ENCODE measurements at places on chromosomes 4 and X. TPM values are rescaled to one million over a fixed set of nuclear protein-coding genes. Genes with fewer than 3 reads are reported as not detected.
A peak's percentile ranks its signal among the peaks of the same experiment; 100 is the strongest.

Gene CYSLTR1
- 7.2 TPM for total RNA-seq

Gene COX7B2
- not detected for total RNA-seq

Gene CT45A1
- total RNA-seq = not detected

- peak overlapping the region; percentile 1 for H3K4me3 ChIP-seq
- H3K4me1 ChIP-seq = peaks cover 8% of the 10 kb centered on the region
- no peak for DNase-seq
- H3K27ac ChIP-seq = no peak overlapping the region
- no peaks in the 10 kb centered on the region for H3K27me3 ChIP-seq
- no peaks in the 10 kb centered on the region for H3K36me3 ChIP-seq
Observed at GRCh38 chr4:25310066-25310802, 2.3 kb upstream of the ZCCHC4 start.

Gene ITM2A
- total RNA-seq = 135 TPM

GRCh38 chrX:71540801-71541200 is 7.9 kb downstream of the OGT start:
- no peaks in the 10 kb centered on the region for H3K27me3 ChIP-seq
- H3K4me3 ChIP-seq = peak overlapping the region; percentile 84
- peaks cover 45% of the 10 kb centered on the region for H3K4me1 ChIP-seq
- DNase-seq = no peak
- peaks cover 40% of the 10 kb centered on the region for H3K36me3 ChIP-seq
- H3K27ac ChIP-seq = peak overlapping the region; percentile 55

DNA sequence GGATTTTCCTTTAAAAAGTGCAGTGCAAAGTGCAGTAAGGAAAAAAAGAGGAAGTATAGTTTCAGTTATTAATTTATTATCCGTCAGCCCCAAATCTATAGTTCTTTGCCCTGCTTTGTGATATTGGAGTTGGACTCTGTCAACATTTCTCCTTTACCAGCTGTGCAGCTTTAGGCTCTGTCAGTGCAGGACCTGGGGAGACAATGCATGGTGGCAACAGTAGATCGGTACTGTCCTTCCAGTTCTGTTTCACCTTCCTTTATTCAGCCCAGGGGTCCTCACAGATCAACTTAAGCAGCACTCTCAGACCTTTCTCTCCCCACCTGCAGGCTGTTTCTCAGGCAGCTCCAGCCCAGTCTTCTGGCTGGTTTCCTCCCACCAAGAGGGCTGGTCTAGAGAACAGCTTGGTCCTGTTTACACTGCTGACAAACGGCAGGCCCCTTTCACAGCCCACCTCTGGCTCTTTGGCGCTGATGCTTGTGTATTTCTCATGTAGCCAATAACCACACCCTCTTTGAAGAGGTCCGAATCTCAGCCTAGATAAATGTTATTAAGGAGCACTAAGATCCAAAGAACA is 71.6 kb downstream of the MCUB start:
- H3K36me3 ChIP-seq = peaks cover 4% of the 10 kb centered on the region
- no peak overlapping the region for H3K27ac ChIP-seq

GRCh38 chrX:103253608-103254007 is 1.3 kb downstream of the TCEAL8 start:
- no peaks in the 10 kb centered on the region for H3K27me3 ChIP-seq
- no peaks in the 10 kb centered on the region for H3K36me3 ChIP-seq
- H3K4me1 ChIP-seq = peaks cover 8% of the 10 kb centered on the region
- peak overlapping the region; percentile 87 for H3K4me3 ChIP-seq

Gene MID1
- not detected for total RNA-seq

Gene CDKL5
- 2.9 TPM for total RNA-seq

Gene TMPRSS11D
- not detected for total RNA-seq

DNA sequence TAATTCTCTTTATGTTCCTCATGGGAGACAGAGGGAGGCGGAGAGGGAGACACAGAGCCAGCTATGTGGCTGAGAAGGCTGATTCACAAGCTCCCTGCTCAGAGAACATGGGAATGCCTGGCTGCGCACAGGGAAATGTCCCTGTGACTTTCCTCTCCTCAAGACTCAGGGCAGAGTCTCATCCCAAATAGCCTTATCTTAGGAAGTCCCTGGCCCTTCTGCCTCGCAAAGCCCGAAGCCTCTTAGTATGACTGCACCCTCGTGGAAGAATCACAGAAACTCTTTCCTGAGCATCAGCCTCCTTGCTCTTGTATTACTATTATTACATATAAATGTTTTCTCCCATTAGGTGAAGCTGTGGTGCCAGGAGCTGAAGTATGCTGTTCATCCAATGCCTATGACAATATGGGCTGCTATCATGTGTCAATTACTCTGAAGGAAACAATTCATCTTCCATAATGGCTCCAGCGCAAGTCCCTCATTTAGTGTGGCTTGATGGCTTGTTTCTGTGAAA is 230.5 kb downstream of the MGST2 start:
- H3K4me1 ChIP-seq = no peaks in the 10 kb centered on the region
- no peak overlapping the region for H3K27ac ChIP-seq
- H3K4me3 ChIP-seq = no peak overlapping the region
- H3K27me3 ChIP-seq = peaks cover 2% of the 10 kb centered on the region
- H3K36me3 ChIP-seq = no peaks in the 10 kb centered on the region
- no peak for DNase-seq

GRCh38 chr4:29852537-29852936 is 867.6 kb upstream of the PCDH7 start:
- no peak overlapping the region for H3K4me3 ChIP-seq
- no peaks in the 10 kb centered on the region for H3K36me3 ChIP-seq
- DNase-seq = no peak
- H3K4me1 ChIP-seq = no peaks in the 10 kb centered on the region
- no peak overlapping the region for H3K27ac ChIP-seq

Gene IL2RG
- 504 TPM for total RNA-seq

GRCh38 chr4:84324303-84325245 is 174.5 kb downstream of the NKX6-1 start:
- no peak for DNase-seq
- no peak overlapping the region for H3K4me3 ChIP-seq
- no peak overlapping the region for H3K27ac ChIP-seq
- no peaks in the 10 kb centered on the region for H3K4me1 ChIP-seq
- no peaks in the 10 kb centered on the region for H3K36me3 ChIP-seq

GRCh38 chr4:5368426-5368825 is 317.1 kb downstream of the STK32B start:
- no peaks in the 10 kb centered on the region for H3K4me1 ChIP-seq
- no peaks in the 10 kb centered on the region for H3K27me3 ChIP-seq
- no peak overlapping the region for H3K27ac ChIP-seq

Gene TLR1
- total RNA-seq = 9.8 TPM

- no peak overlapping the region for H3K27ac ChIP-seq
- DNase-seq = no peak
- no peak overlapping the region for H3K4me3 ChIP-seq
- no peaks in the 10 kb centered on the region for H3K4me1 ChIP-seq
Observed at GRCh38 chr4:23946299-23946698, 56.5 kb upstream of the PPARGC1A start.

Gene SLITRK4
- not detected for total RNA-seq

DNA sequence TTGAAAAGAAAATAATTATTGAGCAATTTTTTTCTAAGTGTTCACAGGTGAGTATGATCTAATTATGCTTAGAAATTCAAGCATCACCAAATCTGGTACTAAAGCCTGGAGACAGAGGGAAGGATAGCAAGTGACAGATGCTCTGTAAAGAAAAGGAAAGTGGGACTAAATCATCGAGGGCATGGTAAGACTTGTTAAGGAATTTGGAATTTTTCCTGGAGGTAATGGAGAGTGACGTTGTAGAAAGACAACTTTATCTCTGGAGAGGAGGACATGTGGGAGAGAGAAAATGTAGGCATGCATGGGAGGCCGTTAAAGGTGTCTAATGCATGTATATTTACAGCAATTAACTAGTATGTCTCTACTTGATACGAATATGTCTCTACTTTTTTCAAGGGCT is 333.2 kb upstream of the ATOH1 start:
- DNase-seq = no peak
- no peaks in the 10 kb centered on the region for H3K27me3 ChIP-seq
- H3K27ac ChIP-seq = no peak overlapping the region
- H3K4me3 ChIP-seq = no peak overlapping the region
- no peaks in the 10 kb centered on the region for H3K4me1 ChIP-seq

DNA sequence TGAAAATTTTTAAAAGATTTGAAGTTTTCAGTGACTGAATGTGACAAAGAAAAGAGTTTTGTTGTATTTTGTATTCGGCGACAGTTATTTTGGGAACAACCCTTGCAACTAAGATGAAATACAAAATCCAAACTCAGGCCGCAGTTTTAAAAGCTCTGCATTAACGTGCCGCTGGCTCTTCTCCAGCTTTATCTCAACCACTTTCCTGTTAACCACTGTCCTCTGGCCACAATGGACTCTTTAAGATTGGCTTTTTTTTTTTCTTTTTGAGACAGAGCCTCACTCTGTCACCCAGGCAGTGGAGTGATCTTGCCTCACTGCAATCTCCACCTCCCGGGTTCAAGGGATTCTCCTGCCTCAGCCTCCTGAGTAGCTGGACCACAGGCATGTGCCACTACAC is 22.1 kb upstream of the AMTN start:
- no peak overlapping the region for H3K27ac ChIP-seq

DNA sequence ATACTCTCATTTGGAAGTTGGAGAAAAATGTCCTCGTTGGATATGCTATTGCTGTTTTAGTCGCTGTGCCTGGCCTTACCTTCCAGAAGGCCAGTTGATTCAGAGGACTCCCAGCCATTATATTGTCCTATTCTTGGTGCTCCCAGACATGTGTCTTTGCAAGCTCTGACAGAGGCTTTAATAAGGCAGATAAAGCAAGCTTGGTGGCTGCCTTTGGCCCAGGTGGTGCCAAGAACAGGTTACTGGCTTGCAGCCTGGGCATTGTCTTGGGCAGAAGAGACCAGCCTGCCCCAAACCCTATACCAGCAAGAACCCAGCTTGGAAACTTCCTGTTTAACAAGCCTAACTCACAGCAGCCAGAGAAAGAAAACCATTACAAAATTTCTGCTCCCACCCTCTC is 16.9 kb downstream of the RAI2 start:
- H3K4me3 ChIP-seq = no peak overlapping the region
- no peaks in the 10 kb centered on the region for H3K27me3 ChIP-seq
- no peak overlapping the region for H3K27ac ChIP-seq
- no peaks in the 10 kb centered on the region for H3K36me3 ChIP-seq
- no peak for DNase-seq

Gene ATP8A1
- total RNA-seq = 49.9 TPM

Gene NEXMIF
- total RNA-seq = 0.12 TPM

GRCh38 chrX:13419276-13419675 is 99.4 kb upstream of the ATXN3L start:
- no peaks in the 10 kb centered on the region for H3K27me3 ChIP-seq
- H3K36me3 ChIP-seq = no peaks in the 10 kb centered on the region
- no peak overlapping the region for H3K4me3 ChIP-seq
- H3K4me1 ChIP-seq = no peaks in the 10 kb centered on the region
- no peak for DNase-seq
- no peak overlapping the region for H3K27ac ChIP-seq

DNA sequence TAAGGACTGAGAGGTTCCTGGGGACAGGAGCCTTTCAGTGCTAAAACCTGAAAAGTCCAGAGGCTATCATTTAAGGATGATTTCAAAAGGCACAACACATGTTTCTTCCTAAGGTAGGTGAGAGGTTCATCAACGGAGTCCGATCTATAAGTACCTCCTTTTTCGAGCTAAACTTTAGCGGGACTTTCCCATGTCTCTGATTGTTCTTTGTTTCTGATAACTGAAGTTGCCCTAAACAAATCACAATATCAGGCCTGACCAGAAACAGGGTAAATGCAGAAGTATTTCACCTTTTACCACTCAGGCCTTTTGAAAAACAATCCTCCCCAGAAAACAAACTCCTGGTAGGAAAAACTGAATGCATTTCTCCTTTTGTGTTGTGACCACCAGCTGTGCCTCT is 17.6 kb downstream of the PIR start:
- H3K27ac ChIP-seq = no peak overlapping the region
- no peak overlapping the region for H3K4me3 ChIP-seq
- no peaks in the 10 kb centered on the region for H3K27me3 ChIP-seq
- H3K36me3 ChIP-seq = no peaks in the 10 kb centered on the region

GRCh38 chrX:117607561-117607960 is 509.0 kb downstream of the KLHL13 start:
- DNase-seq = no peak
- H3K36me3 ChIP-seq = no peaks in the 10 kb centered on the region
- no peaks in the 10 kb centered on the region for H3K27me3 ChIP-seq

GRCh38 chr4:85951099-85951498 is 408.8 kb downstream of the MAPK10 start:
- no peaks in the 10 kb centered on the region for H3K27me3 ChIP-seq
- H3K27ac ChIP-seq = no peak overlapping the region
- H3K4me3 ChIP-seq = no peak overlapping the region
- no peak for DNase-seq
- no peaks in the 10 kb centered on the region for H3K36me3 ChIP-seq

DNA sequence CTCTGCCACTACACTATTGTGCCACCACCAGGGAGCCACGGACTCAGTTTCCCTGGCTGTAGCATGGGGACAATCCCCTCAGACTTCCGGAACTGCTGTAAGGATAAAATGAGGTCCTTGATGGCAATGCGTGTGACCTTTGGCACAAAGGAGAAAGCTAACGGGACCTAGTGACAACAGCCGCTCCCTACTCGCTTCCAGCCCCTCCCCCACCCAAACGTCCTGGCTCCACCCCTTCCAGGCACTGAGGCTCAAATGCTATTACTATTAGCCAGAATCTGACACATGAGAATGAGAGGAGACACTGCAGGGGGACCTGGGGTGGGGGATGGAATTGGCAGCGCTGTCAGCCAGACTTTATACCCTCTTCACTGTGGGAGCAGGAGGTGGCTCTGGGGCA is 5.4 kb upstream of the DUSP9 start:
- H3K4me1 ChIP-seq = peaks cover 6% of the 10 kb centered on the region
- H3K36me3 ChIP-seq = no peaks in the 10 kb centered on the region
- no peak for DNase-seq
- no peak overlapping the region for H3K27ac ChIP-seq

Gene NOCT
- 14.6 TPM for total RNA-seq

DNA sequence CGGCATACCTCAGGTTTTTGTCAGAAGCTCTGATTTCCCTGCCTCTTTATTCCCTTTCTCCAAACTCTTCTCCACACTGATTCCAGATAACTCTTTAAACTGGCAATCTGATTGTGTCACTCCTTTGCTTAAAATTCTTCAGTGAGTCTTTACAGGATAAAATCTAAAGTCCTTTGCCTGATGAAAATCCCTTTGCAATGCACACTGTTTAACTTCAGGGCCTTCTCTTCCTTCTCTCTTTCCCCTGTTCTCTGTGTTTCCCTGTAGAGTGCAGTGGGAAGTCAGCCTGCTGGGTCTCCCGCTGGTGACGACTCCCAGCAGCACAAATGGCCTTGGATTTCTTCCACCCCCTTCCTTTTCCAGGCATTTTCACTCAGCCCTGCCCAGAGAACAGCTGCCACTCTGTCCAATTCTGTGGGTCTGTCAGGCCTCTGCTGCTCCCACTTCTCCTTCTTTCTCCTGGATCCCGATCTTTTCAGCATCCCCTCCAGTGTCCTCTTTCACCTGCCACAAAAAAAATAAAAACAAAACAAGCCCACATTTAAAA is 189.9 kb upstream of the NWD2 start:
- H3K4me1 ChIP-seq = no peaks in the 10 kb centered on the region
- H3K27ac ChIP-seq = no peak overlapping the region
- no peaks in the 10 kb centered on the region for H3K27me3 ChIP-seq
- H3K36me3 ChIP-seq = no peaks in the 10 kb centered on the region
- H3K4me3 ChIP-seq = no peak overlapping the region

Gene PWWP3B
- not detected for total RNA-seq

GRCh38 chr4:7505116-7505900 is 70.6 kb upstream of the PSAPL1 start:
- DNase-seq = no peak
- H3K27me3 ChIP-seq = no peaks in the 10 kb centered on the region
- no peak overlapping the region for H3K27ac ChIP-seq

Gene DGKK
- total RNA-seq = not detected

- no peak overlapping the region for H3K4me3 ChIP-seq
- DNase-seq = no peak
- H3K4me1 ChIP-seq = no peaks in the 10 kb centered on the region
- H3K36me3 ChIP-seq = no peaks in the 10 kb centered on the region
- no peak overlapping the region for H3K27ac ChIP-seq
Observed at GRCh38 chr4:159495515-159496236, 392.8 kb downstream of the RAPGEF2 start.

All from CD4-positive, CD25-positive, alpha-beta regulatory T cell (primary cell).